ENCODE measurements at places on chromosomes 12 and 14.

DNA sequence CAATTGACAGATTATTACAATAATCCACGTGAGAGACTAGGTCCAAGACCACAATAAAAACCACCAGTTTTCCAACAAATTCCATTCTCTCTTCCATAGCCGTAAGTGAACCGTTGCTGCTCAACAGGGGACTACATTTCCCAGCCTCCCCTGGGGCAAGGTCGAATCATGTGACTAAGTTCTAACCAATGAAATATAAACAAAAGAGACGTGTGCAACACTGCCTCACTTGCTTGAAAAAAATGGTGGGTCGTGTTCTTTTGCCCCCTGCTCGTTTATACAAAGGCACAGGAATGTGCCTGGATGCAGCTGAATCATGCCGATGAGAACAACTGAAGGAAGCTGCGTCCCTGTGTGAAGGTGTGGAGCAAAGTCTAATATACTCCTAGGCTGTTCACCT is 51.1 kb downstream of the HSPB8 start:
- no peak for DNase-seq

DNA sequence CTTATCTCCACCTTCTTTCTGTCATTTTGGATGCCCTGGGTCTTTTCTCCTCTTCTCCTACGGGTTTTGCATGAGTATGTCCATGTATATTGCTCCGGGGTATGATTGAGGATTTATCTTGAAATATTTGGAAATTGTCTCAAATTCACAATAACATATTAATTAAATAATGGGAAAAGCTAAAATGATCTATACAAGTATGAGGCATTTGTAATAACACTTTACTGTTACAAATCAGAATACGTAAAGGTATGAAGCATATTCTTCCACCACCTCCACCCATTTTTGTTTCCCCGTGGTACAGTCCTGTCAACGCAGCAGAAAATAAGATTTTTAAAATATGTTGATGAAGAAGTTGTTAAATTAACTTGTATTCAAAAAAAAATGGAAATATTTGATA is 91.3 kb downstream of the PPP2R5C start:
- DNase-seq: no peak

GRCh38 chr14:57274551-57274950 is 5.8 kb downstream of the AP5M1 start:
- no peak for DNase-seq

DNA sequence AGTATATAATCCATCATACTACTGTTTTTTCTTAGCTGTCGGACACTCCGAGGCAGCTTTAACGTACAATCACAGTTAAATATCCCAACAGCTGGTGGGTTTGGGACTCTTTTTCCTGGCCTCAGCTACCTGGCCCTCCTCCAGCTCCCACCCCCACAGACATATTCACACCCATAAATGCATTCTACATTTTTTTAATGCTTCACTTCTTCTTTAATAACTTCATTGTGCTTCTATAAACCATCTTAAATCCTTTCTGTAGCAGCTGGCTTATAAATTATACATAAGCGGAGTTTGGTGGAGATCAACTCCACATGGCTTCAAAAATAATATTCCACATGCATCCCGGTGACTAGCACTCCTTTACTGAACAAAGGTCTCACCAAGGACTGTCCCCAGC is 33.3 kb downstream of the TDG start:
- no peak for DNase-seq

DNA sequence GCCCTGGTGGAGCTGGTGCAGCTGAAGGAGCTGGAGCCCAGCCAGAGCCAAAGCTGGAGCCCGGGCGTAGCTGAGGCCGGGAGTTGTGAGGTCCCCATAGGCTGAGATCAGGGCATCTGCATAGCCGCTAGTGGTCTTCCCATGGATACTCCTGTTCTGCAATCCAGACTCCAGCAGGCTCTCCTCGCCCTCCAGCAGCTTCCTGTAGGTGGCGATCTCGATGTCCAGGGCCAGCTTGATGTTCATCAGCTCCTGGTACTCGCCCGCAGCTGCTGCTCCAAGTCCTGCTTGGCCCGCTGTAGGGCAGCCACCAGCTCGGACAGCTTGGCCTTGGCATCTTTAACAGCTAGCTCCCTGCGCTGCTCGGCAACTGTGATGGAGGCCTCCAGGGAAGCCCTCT is 966.1 kb downstream of the FSCB start:
- no peak for DNase-seq

DNA sequence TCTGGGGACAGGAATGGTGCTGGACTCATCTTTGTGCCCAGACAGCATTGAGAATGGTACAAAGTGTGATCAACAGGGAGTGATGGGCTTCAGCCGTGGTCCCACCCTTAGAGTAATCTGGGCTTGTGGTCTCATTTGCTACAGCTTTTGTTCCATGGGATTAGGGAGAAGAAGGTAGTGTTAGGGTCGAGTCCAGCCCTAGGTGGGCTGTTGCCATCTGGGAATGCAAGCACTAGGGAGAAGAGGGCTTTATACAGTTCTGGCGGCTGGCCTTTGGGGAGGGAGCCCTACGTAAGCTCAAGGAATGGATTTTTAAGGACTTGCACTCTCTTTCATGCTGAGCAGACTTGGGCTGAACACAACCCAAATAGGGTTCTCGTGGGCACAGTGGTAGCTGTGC is 4.9 kb downstream of the PLEKHG3 start:
- no peak for DNase-seq

GRCh38 chr12:68439368-68440045 is 107.3 kb upstream of the MDM1 start:
- no peak for DNase-seq

DNA sequence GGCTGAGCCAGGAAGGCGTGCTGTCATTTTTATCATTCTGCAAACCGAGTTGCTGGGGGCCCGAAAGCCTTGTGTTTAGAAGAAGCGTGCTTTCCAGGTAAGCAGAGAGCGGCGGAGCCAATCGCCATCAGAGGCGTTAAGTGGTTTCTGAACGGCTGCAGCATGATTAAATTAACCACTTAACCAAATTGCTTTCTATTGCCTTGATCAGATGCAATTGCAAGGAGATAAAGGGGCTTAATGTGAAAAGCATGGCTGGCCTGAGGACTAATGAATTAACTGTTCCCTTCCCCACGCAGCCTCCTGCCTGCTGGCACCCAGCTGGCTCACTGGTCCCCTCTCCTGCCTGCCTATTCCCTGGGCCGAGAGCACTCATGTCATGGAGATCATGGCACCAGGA is 36.6 kb upstream of the CHGA start:
- no peak for DNase-seq

DNA sequence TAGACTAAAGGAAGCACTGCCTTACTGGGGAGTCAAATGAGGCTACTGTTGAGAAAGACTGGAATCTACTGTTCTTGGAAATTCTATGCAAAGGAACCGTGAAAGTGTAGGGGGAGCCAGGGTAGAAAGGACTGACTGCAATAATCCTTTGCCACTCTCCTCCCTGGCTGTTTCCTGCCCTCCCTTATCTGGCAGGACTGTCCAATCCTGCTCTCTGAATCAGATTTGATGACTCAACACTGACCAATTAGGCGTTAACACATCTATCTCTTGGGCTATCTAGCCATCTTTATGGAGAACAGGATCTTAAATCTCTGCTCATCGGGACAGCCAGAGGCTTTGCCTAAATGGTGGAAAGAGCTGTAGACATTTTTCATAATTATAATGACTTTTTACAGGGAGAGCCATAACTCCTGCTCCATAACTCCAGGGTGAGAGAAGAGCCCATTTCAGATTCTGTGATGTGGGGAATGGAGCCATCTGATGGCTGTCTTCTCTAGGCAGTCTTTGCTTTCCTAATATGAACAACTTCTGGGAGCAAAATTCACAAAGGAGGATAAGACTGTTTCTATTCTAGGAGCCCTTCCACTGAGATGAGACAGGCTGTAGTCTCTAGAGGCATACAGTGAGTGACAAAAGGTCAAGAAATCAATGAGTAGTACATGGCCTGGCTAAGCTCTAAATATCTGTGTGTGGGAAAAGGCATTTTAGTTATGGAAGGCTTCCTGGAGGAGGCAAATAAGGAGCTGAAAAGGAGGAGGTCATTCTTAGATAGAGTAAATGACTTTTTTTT is 68.9 kb upstream of the CISTR start:
- DNase-seq: no peak

DNA sequence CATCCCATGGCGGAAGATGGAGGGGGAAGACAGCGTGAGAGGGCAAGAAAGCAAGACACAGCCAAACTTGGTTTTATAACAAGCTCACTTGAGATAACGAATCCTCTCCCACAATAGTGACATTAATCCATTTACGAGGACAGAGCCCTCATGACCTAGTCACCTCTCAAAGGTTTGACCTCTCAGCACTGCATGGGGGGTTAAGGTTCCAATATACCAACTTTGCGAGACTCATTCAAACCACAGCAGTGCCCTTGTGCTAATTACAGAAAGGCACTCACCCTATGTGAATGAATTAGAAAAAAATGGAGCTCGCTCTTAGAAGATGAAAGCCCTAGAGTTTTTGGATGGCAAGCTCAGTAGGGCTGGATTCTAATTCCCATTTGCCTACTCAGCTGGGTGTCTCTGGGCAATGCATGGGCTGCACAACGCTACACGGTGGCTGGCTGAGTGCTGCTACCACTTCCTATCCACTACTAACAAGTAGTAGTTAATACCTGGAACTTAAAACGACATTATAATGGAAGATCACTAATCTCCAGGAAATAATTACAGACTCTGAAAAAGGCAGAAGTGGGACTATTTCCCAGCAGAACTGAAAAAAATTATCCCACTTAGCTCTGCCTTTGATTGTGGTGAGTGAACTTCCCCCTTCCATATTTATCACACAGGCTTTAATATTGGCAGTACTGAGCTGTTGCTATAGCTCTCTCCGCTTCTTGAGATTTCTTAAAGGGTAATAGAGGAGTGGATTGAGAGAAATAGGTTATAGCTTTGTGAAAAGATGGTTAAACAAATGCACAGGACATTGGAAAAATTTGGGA is 27.5 kb downstream of the TESPA1 start:
- no peak for DNase-seq

- DNase-seq: no peak
Measured at GRCh38 chr12:2751230-2751629, 43.5 kb upstream of the FKBP4 start.

DNA sequence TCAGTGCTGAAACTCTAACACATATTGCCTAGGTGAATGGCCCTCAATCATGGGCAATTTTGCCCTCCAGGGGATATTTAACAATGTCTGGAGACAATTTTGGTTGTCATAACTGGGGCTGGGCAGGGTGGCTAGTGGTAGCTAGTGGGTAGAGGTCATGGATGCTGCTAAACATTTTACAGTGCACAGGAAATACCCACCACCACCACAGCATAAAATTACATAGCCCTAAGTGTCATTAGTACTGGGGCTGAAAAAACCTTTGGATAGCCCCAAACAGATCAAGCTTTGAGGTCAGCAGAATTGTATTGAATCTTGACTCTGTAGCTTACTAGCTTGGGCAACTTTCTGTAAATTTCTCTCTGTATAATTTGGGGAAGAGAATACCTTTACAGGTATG is 758.0 kb downstream of the BCL11B start:
- no peak for DNase-seq

GRCh38 chr12:52178984-52179383 is 12.8 kb downstream of the KRT80 start:
- no peak for DNase-seq

- DNase-seq: no peak
Measured at GRCh38 chr14:71701990-71702389, 230.2 kb upstream of the RGS6 start.

- no peak for DNase-seq
Measured at GRCh38 chr12:76781321-76781720, 17.4 kb downstream of the ZDHHC17 start.

DNA sequence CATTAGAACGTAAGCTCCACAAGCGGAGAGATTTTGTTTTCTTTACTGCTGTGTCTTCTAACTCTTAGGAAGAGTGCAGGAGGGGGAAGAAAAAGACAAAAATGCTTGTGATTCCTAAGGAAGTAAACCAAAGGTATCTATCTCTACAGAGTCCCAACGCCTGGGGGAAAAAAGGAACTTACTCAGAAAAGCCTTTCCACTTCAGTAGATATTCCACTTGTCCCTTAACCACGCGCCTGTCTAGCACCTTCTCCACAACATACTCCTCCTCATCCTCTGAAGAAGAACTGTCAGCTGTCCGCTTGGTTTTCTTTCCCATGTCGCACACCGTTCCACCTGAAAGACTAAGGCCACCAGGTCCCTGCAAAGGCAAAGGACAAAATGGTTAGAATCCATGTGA is 22.6 kb downstream of the CBX5 start:
- no peak for DNase-seq

GRCh38 chr12:7327918-7328317 is 24.0 kb downstream of the ACSM4 start:
- no peak for DNase-seq

GRCh38 chr14:21038441-21039422 is 3.4 kb upstream of the RNASE7 start:
- no peak for DNase-seq

DNA sequence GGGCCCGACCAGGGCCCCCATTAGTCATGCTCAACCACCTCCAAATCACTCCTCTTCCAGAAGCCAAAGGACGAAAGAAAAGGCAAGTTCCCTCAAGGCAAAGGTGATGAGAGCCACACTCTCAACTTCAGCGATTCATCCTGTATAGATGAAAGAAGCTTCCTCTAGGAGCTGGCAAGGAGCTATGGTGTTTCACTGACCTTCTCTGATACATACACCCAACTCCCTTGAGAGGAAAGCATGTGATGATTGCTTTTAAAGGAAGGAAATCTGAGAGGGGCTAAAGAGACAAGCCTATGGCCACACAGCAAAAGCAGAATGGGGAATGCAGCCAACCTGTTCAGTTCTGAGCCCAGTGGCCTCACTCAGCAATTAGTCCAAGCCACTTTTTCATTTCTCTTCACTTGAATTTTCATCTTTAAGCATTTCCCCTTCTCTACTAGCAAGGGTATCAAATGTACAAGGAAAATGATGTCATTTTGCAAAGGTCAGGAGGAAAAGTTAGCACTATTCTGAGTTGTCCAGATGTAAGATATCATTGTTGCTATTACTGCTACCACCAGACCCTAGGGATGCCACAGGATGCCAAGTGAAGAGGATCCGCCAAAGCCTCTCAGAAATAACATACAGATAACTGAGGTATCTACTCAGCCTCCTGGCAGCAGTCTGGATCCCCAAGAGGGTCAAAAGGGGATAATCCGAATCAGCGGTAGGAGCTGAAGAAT is 82.5 kb downstream of the MAP3K9 start:
- no peak for DNase-seq

GRCh38 chr14:63361790-63362189 is 43.1 kb upstream of the GPHB5 start:
- DNase-seq: no peak

- DNase-seq: no peak
Measured at GRCh38 chr14:94401083-94401482, 12.7 kb upstream of the SERPINA1 start.

Data from thoracic aorta (tissue), 2 donors.